ENCODE measurements at places on chromosomes 4 and X.

- DNase-seq, result no peak
Observed at GRCh38 chrX:39309018-39309635, 507.9 kb downstream of the MID1IP1 start.

DNA sequence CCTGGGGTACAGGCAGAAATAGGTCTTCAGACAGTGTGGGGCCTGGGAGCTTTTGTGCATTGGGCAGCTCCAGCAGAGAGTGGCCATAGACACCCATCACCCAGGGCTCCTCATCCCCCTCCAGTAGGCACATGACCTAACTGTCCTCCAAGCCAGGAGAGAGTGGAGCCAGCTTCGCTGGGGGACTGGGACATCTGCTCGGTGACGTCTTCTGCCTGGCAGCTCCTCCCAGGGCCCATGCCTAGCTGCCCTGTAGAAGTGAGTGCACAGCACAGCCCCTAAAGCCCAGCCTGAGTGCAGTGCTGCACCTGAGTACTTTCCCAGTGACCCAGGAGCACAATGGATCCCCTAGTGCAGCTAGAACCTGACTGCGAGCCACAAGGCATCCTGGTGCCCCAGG lies 279.7 kb upstream of the SLC7A11 start:
- no peak for DNase-seq

DNA sequence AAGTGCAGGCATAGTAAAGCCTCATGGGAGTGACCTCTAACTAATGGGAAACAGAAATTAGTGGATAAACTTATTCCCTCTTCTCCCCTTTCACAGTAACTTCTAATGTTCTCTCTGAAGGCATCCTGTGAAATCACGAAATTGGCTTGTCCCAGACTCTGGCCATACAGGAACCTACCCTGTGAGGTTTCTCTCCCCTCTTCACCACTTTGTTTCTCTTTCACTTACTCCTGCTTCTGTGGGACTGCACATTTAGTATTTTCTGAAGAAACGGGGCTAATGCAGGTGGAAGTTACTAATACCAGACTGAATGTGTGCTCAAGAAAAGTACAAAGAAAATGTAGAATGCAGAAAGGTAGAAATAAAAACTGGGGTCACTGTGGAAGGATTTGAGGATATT lies 20.0 kb downstream of the ZNF330 start:
- no peak for DNase-seq

DNA sequence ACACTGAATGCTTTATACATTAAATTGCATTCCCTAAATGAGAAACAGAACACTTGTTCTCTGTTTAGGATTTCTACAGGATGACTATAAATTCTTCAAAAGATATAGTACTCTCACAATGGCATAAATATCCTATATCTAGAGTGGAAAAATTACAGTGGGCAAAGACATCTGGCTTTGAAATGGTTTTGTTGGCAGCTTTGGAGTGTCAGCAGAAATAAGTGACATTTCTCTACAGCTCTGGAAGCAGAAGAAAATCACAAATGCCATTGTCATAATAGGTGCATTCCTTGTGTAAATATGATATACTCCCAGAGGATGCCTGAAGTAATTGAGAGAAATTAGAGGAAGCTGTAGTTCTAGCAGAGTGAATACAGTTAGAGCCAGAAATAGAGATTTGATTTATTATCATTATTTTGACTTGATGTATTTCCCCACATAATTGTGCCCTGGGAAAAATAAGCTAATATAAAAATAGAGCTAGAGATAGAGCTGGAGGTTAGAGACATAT lies 95.9 kb upstream of the GALNTL6 start:
- no peak for DNase-seq

GRCh38 chr4:52982946-52983340 lies 120.8 kb downstream of the RASL11B start:
- DNase-seq, result no peak

GRCh38 chr4:52298444-52298843 lies 247.3 kb downstream of the SPATA18 start:
- no peak for DNase-seq

GRCh38 chr4:14566518-14566917 lies 435.8 kb upstream of the CPEB2 start:
- no peak for DNase-seq

DNA sequence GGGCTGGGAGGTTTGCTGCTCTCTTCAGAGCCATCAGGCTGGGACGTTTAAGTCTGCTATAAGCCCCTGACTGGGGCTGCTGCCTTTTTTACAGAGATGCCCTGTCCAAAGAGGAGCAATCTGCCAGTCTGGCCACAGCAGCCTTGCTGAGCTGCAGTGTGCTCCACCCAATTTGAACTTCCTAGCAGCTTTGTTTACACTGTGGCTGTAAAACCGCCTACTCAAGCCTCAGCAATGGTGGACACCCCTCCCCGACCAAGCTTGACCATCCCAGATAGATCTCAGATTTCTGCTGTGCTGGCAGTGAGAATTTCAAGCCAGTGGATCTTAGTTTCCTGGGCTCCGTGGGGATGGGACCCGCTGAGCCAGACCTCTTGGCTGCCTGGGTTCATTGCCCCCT lies 40.7 kb downstream of the SPATA18 start:
- no peak for DNase-seq

DNA sequence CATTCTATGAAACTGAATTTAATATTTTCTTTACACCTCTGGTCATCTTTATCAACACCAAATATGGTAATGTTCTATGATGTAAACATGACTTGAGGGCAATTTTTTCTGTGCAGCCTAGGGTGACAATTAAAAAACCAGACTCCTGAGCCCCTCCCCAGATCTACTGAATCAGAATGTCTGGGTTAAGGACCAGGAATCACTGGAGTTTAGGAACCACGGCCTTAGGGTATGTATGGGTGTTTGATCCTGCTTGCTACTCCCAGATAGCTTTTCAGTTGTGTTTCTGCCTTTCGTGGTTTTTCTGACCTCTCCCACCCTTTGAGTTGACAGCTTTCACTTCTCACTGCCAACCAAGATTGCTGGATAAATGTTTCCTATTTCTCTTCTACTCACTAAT lies 332.2 kb downstream of the DHX15 start:
- DNase-seq, result no peak

DNA sequence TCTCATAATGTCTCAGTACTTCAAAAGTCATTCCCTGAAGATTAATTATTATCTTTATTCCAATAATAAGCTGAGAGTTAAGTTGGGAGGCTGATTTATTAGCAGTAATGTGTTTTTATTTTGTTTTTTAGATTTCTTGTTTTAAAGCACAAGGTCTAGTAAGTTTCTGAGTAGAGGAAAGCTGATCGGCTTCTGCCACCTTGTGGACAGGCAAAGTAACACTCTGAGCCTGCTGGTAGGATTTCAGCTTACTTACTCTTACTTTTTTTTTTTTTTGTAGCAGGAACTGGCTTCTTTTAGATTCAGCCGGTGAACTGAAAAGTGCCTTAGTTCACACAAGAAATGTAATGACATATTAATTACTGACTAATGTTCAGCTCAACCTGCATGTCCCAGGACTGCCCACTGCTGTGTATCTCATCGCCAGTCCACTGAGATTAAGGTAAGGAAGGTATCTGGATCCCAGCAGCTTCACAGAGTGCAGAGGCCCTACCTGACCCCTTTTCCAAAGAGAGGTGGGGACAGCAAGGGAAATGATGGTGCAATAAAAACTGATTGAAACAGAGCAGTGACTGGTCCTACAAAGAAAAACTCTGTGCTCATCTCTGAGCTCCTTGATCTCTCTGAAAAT lies 126.5 kb downstream of the ADGRA3 start:
- peak; percentile 52 for DNase-seq

DNA sequence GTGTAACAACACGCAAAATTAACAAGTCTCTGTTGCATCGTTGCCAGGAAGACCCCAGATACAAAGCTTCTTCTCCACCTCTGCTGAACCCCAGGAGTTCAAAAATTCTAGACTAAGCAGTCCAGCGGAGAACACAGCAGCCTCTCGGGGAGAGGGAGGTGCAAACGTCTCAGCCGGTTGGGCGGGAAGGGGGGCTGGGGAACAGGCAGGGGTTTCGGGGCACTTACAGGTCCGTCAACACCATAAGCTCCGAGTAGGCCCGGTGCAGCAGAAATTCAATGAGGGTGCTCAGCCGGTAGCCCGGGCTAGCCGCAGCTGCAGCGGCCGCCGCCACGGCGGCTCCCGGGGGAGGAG lies 394 bp downstream of the MED14 start:
- peak; percentile 27 for DNase-seq

DNA sequence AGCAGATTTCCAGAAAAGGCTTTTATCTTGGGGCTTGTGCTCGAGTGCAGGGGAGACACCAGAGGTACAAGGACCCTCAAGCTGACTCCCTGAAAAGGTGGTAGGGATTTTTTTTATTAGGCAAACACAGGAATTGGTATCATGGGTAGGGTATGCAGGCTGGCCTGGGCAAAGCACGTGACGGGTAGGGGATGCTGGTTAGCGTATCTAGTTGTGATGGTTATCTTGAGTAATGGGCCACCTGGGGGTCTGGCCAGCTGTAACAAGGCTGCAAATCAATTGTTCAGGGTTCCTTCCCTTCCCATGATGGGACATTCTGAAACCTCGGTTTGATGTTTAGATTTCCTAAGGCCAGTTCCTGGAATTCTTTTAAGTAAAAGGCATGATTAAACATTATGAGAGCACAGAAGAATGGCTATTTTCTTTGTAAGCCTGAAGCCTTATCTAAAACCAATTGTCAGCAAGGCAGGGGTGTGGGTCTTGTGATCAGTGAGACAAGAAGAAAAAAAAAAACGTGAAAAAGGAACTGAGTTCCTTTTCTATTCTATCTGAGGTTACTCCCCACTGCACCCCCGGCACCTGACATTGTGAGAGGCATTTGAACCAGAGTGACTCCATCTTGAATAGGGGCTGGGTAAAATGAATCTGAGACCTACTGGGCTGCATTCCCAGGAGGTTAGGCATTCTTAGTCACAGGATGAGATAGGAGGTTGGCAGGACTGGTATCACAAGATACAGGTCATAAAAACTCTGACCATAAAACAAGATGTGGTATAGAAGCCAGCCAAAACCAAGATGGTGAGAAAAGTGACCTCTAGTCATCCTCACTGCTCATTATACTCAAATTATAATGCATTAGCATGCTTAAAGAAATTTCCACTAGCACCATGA lies 64.2 kb upstream of the S100G start:
- DNase-seq, result no peak

DNA sequence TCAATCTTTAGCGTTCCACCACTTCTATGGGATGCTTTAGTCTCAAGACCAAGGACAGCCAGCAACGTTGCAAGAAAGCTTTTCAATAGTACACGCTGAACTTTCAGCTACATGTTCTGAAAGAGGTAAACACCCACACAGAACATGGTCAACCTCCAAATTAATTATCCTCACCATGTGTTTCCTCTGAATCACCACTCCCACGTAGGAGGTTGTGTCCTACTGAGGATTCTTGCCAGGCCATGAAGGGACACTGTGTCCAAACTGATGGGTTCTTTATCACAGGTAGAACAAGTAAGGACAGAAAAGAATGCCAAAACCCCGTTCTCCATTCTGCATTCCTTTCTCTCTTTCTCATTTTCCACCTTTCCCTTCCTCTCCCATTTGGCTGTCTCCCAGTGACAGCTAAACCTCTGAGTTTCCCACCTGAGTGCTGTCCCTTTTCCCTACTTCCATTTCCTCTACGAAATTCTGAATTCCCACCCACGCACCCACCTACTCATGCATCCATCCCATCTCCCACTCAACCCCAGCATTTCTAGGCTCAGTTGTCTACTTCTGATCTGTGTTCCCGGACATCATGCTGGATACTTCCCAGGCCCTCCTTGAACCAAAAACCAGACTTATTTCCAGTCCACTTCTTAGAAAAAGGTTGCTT lies 29.0 kb upstream of the GPM6B start:
- no peak for DNase-seq

- no peak for DNase-seq
Observed at GRCh38 chr4:4871573-4872313, 12.3 kb downstream of the MSX1 start.

GRCh38 chr4:183392377-183392776 lies 52.1 kb upstream of the CDKN2AIP start:
- no peak for DNase-seq

GRCh38 chr4:2936773-2937145 lies 26.4 kb downstream of the NOP14 start:
- no peak for DNase-seq

DNA sequence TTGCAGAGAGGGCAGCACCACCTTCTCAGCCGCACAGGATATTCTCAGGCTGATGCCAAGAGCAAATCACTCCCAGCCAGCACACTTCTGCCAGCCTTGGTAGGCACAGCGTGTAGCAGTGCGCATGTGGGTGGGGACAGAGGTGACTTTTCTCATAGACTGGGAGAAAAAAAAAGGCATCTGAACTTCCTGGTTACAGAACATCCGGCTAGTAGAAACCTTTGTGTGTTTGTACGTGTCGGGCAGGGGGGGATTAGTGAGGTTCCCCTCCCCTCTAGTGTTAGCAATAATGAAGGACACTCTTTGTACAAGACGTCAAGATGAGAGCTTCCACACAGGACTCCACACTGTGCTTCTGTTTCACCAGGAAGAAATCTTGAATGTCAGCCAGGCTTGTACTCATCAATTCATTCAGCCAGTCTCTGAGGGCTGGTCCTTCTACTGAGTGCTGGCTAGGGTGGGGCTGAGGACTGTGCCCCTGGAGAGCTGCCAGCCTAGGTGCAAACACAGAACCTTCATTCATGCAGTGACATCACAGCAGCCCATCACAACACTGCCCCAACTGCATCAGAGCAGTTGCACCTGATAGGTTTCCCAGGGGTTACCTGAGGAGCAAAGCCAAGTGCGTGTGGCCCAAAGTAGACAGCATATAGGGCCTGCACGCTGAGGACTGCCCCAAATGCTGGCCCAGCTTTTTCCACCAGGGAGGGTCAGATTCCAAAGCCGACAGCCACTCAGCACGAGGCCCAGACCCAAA lies 34.7 kb downstream of the SLC25A5 start:
- DNase-seq, result no peak

- DNase-seq, result no peak
Observed at GRCh38 chr4:183424109-183424744, 20.2 kb upstream of the CDKN2AIP start.

DNA sequence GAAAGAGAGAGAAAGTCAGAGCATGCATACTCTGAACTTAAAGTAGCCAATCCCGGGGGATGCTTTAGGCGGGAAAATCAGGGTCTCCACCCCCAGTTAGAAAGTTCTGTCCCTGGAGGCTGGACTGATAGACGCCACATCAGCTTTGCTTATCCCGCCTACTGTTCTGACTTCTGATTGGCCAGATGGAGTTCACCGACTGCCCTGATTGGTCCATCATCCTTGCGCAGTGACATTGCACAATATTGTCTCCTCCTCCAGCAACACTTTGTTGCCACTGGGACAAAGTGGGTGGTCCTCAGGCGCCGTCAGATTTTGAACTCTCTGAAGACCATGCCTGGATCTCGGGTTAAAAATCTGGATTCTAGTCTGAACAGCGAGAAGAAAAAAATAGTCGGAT lies 50.3 kb downstream of the SSX3 start:
- no peak for DNase-seq

- DNase-seq, result no peak
Observed at GRCh38 chr4:58507079-58507478, 1396.9 kb upstream of the IGFBP7 start.

- DNase-seq, result no peak
Observed at GRCh38 chr4:107658400-107659336, 61.4 kb downstream of the PAPSS1 start.
